ENCODE measurements at places on chromosomes 4 and X.

- DNase-seq, result peak; percentile 5
Measured at GRCh38 chrX:108584617-108585211, 145.1 kb downstream of the COL4A5 start.

GRCh38 chrX:29071525-29072320, 484.5 kb downstream of the IL1RAPL1 start:
- no peak for DNase-seq

- no peak for DNase-seq
Measured at GRCh38 chr4:74083546-74083945, 15.4 kb downstream of the CXCL2 start.

DNA sequence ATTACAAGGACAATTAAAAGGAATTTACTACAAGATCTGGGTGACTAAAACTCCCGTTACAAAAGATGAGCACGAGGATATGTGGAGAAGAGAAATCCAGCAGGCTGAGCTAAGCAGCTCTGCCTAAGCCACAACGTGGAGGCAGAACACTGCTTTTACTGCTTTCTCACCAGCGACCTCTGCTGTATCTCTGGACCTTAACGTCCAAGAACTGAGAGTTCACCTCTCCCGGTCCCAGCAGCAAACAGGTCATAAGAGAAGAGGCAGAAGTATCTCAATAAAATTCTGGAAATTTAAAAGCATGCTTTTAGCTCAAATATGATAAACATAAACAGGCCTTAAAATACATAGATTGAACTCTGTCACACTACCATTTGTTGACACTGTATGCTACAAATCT, 81.0 kb downstream of the ADGRA3 start:
- peak; percentile 55 for DNase-seq

DNA sequence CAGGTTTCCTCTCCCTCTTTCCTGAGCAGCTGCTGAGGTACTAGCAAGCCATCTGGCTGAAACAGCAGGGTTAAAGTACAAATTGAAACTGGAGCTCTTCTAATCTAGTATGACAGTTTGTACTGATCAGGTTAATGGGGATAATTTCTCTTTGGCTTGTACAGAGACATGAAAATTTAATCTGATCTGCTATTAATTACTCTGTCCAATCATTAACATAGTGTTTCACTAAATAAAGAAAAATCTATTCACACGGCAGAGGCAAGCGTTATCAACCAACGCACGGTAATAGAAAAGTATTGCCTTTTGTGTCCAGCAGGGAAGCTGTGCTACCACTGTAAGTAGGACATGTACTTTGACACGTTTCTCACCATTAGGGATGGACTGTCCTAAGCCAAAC, 71.1 kb downstream of the IGSF1 start:
- DNase-seq, result no peak

- no peak for DNase-seq
Measured at GRCh38 chrX:132501606-132502005, 12.8 kb upstream of the MBNL3 start.

DNA sequence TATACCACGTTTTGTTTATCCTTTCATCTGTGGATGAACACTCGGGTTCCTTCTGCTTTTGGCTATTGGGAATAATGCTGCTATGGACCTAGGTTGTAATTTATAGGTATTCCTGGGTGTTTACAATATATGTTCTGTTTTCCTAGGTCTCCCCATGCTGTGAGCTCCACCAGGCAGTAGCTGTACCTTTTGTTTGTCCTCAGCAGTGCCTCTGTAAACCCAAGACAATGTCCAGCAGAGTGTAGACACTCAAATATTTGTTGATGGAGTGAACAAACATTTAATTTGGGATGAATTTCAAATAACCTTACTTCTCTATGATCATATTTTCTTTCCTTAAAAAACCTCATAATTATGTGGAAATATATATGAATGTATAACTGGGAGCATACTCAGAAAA, 259.5 kb upstream of the BOD1L1 start:
- no peak for DNase-seq

DNA sequence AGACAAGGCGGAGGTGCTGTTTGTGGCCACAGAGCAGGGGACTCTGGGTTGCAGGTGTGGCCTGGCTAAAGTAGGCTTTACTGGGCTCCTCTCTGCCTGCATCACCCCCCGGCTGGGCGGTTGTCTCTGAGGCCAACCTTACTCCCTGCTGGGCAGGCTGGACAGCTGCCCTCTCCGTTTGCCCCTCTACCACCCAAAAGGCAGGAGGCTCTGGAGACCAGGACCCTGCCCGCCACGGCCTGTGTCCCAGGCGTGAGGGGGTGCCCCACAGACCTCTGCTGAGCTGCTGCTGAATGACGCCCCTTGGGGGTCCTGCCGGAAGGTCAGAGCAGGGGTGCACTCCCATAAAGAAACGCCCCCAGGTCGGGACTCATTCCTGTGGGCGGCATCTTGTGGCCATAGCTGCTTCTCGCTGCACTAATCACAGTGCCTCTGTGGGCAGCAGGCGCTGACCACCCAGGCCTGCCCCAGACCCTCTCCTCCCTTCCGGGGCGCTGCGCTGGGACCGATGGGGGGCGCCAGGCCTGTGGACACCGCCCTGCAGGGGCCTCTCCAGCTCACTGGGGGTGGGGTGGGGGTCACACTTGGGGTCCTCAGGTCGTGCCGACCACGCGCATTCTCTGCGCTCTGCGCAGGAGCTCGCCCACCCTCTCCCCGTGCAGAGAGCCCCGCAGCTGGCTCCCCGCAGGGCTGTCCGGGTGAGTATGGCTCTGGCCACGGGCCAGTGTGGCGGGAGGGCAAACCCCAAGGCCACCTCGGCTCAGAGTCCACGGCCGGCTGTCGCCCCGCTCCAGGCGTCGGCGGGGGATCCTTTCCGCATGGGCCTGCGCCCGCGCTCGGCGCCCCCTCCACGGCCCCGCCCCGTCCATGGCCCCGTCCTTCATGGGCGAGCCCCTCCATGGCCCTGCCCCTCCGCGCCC, 920 bp downstream of the HTT-AS start:
- no peak for DNase-seq

DNA sequence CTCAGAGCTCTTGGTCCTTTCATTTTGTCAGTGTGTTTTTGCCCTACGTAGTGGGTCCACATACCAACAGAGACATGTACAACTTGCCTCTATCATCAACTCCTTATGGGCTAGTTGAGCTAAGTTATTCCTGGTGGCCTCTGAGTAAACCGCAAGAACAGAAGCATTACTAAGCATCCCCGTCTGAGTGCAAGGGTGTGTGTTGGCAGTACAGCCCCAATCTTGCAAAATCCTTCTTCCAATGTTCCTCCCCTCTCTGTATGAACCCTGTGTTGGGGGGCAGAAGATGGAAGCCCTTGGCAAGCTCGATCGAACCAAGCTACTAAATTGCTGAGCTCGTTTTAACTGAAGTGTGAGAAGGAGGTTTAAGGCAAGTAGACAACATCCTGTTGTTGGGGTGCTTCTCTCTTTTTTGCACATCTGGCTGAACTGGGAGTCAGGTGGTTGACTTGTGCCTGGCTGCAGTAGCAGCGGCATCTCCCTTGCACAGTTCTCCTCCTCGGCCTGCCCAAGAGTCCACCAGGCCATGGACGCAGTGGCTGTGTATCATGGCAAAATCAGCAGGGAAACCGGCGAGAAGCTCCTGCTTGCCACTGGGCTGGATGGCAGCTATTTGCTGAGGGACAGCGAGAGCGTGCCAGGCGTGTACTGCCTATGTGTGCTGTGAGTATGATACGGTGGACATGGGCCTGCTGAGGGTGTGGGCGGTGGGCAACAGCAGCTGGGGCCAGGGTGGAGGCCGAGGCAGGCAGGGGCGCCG, at the start of gene SH2D1A:
TSS of gene SH2D1A (plus strand) at position 447 of the 760 bp plus-strand sequence. CDS start at position 527, 80 bp downstream.
- DNase-seq, result no peak

- no peak for DNase-seq
Measured at GRCh38 chr4:15926486-15926885, 12.1 kb downstream of the FGFBP1 start.

- peak; percentile 69 for DNase-seq
Measured at GRCh38 chr4:30720661-30721184, 554 bp downstream of the PCDH7 start.

DNA sequence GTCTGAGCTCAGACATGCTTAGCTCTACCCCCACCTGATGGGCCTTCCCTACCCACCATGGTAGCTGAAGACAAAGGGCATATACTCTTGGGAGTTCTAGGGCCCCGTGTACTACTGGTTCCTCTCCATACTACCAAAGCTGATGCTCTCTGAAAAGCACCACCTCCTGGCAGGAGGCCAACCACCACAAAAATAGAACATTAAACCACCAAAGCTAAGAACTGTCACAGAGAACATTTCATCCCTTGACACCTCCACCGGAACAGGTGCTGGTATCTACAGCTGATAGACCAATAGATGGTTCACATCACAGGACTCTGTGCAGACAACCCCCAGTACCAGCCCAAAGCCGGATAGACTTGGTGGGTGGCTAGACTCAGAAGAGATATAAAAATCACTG, 13.4 kb downstream of the EDA2R start:
- peak; percentile 39 for DNase-seq

DNA sequence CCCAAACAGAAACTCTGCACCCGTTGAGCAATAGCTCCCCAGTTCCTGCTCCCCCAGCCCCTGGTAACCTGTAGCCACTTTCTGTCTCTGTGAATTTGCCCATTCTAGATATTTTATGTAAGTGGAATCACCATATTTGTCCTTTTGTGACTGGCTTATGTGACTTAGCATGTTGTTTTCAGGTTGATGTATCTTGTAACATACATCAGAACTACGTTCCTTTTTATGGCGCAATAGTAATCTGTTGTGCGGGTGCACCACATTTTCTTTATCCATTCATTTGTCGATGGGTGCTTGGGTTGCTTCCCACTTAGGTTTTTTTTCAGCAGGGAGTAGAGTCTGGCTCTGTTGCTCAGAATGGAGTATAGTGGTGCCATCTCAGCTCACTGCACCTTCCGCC, 6.6 kb upstream of the PDZD4 start:
- DNase-seq, result no peak

DNA sequence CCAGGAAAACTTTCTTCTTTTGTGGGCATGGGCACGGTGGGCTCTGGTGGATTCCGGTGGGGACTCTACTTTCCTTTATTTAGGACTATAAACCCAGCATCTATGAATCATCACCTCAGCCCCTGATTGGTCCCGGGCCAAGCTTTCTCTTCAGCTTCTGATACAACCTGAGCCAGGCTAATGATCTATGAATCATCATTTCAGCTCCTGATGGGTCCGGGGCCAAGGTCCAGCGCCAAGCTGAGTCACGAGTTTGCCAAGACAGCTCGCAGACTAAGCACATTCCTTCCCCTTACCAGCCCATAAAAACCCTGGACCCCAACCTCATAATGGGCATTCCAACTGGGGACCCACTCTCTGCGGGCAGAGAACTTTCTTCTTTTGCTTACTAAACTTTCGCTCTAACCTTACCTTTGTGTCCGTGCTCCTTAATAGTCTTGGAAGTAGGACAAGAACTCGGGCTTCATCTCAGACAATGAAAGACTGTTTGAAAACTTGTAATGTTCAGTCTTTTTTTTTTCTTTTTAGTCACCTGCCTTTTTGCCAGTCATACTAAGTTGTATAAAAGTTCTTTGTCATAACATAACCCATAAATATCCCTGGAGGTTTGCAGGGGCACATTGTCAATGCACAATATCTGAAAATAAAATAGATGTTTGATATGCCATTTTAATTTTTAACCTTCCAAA, 904.9 kb upstream of the EPHA5 start:
- peak; percentile 67 for DNase-seq

- no peak for DNase-seq
Measured at GRCh38 chr4:26867914-26868684, 7.5 kb downstream of the STIM2 start.

DNA sequence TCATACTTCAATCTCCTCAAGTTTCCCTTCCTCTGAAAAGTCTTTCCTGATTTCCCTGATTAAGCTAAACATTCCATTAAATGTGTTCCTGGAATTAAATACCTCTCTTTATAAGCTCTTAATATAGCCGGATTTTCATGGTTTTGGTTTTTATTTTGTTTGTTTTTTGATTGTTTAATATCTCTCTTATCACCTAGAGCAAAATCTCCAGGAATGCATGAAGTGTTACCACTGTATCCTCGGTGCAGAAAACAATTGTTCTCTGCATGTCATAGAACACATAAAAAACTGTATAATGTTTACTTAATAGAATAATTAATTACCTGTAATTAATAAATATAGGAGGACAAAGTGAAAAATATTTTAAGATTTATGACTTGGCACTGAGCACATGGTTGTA, 86.2 kb downstream of the PCDH18 start:
- no peak for DNase-seq

DNA sequence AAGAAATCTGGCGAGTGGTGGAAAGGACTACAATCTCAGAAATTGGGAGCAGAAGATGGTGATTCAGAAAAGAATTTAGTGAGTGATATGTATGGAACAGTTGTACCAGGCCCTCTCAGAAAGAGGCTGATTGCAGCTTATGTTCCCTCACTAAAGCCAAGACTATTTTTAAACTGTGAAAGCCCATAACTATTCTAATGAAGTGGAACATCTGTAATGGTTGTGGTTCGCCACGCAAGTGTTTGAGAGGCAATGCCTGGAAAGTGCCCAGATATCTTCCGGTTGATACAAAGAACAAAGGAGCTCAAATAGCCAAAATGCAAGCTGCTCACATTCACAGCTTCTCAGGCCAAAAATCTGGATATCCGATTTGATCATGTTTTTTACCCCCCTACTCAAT, 1250.7 kb downstream of the RAPGEF2 start:
- peak; percentile 58 for DNase-seq

DNA sequence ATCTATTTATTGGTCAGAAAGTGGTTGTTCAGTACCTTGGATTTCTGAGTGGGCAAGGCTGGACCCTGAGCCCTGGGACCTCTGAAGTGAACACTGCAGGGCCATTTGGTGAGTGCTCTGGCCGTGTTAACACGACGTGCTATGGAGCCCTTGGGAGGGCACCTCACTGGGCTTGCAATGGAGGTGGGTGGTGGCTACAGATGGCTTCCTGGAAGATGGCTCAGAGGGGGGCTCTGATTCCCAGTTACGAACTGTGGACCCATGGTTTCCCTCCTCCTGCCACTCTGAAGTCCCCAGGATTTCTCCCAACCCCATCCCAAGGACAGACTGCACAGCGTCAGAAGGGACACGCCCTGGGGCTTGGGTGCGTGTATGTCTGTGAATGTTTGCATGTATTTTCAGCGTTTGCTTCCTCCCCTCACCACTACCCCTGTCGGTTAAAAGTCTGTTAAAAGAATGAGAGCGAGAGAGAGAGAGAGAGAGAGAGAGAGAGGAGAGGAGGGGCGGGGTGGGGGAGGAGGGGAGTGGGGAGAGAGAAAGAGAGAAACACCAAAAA, 3.7 kb upstream of the RHOH start:
- DNase-seq, result no peak

GRCh38 chrX:110180928-110181310, 137.0 kb downstream of the AMMECR1 start:
- peak; percentile 72 for DNase-seq

GRCh38 chr4:139552517-139553307, 3.3 kb downstream of the SETD7 start:
- DNase-seq, result peak; percentile 26

DNA sequence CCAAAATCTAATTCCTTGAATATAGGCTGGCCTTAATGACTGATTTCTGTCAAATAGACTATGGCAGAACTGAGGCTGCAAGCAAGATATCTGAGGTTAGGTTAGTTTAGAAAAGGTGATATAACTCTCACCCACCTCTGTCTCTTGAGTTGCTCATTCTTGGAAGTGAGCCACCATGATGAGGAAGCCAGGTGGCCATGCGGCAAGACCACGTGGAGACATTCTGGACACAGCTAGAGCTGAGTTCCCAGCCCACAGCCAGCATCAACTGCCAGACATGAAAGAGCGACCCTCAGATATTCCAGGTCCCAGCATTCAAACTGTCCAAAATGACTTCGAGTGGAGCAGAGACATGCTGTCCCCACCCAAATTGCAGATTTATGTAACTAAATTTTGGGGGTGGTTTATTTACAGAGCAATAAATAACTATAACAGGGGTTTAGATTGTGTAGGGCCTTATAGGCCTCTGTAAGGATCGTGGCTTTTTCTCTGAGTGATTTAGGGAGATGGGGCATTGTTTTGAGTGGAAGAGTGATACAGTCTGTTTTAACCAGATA, 33.7 kb downstream of the USP53 start:
- DNase-seq, result no peak

Measured in LHCN-M2 (cell line).